Activated T-cell treated with anti-CD3 and anti-CD28 coated beads, Interleukin-2, amount 50 U/mL, for 1 hour (primary cell): ENCODE measurements at places on chromosomes 11 and 22.

- DNase-seq: no peak
Measured at GRCh38 chr11:20707876-20708275, 38.5 kb downstream of the NELL1 start.

GRCh38 chr11:64456509-64457320 is 97.8 kb downstream of the RPS6KA4 start:
- no peak for DNase-seq

- no peak for DNase-seq
Measured at GRCh38 chr22:25219948-25220442, 556 bp downstream of the CRYBB2 start.

DNA sequence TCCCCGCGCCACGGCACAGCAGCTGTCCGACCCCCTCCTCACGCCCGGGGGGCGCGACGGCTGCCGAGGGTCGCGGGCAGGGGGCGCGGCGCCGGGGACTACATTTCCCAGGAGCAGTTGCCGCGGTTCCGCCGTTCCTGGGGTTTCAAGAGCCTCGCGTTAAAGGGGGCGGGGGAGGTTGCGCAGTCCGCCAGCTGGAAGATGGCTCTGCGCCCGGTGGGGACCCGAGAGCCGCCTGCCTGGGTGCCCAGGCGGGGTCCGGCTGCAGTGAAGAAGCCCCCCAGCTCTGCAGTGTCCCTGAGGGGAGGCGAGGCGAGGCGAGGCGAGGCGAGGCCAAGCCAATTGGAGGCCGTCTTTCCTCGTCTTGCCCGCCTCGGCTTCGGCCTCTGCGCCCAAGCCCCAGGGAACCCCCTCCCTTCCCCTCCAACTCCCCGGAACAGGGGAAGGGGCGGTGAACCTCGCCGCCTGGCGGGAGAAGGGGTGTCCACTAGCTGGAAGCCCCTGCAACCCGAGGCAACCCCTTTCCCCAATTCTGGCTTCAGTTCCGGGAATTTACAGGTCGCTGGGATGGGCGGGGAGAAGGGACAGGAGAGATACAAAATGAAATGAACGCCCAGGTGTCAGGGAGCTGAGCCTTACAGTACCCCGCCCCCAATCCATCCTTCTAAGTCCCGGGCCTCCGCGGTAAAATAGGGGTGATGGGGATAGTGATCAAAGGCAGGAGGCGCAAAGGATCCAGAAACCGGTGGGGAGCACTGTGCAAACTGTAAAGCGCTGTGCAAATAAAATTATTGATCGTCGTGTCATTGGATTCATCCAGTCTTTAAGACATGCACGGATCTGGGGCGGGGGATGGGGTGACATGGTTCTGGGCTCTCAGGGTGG is 5.2 kb upstream of the GCAT start:
- no peak for DNase-seq

- DNase-seq: no peak
Measured at GRCh38 chr11:27722117-27722952, 22.1 kb upstream of the BDNF start.

GRCh38 chr11:61174273-61174672 is 13.0 kb upstream of the VPS37C start:
- no peak for DNase-seq

- no peak for DNase-seq
Measured at GRCh38 chr11:6631361-6631890, 12.2 kb upstream of the TPP1 start.

- DNase-seq: no peak
Measured at GRCh38 chr11:120185706-120186455, 25.0 kb upstream of the OAF start.

- DNase-seq: no peak
Measured at GRCh38 chr11:50187220-50187619, 154.5 kb downstream of the OR4C45 start.

DNA sequence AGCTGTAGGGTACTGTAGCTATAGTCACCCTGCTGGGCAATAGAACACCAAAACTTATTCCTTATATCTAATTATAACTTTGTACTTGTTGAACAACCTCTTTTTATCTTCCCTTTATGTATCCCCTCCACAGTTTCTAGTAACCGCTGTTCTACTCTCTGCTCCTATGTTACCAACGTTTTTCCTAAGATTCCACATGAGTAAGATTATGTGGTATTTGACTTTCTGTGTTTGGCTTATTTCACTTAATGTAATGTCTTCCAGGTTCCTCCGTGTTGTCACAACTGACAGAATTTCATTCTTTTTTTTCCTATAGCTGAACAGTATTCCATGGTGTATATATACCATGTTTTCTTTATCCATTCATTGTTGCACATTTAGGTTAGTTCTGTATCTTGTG is 258.4 kb downstream of the DYNC2H1 start:
- no peak for DNase-seq

DNA sequence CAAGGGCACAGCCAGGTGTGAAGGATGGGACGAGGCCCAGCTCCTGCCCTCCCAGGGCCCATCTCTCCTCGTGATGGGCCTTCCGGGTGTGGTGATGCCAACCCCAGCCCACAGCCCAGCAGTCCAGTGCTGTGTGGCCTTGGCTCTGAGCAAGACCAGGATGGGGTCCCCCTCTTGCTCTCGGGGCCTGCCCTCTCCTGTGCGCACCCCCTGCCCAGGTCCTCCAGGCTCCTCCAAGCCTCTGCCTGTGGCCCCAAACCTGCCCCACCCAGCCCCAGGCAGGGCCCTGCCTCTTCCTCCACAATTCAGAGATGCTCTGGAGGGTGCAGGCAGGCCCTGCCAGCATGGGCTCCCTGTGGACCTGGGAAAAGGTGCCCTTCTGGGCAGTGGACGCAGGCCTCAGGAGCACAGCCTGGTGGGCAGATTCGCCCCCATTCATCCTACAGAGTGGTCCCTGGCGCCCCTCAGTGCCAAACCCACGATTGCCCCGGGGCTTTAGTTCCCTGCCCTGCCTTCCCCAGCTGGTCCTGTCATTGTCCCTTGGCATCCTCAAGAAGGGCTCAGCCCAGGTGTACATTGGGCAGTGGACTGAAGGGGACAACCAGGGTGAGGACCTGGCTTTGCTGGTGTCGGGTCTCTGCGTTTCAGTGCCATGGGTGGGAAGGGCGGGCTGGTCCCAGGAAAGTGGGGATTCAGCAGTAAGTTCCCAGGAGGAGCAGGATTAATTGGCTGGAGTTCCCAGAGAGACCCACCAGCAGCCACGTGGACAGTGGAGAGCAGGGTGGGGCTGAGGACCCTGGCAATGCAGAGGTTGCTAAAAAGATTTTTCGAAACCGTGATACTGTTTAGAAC is 19.8 kb downstream of the EIF1AD start:
- no peak for DNase-seq

GRCh38 chr22:28798810-28799605 is 1.4 kb downstream of the XBP1 start:
- no peak for DNase-seq
